Effector memory CD4-positive, alpha-beta T cell (primary cell): ENCODE measurements at places on chromosomes 13 and 19.

DNA sequence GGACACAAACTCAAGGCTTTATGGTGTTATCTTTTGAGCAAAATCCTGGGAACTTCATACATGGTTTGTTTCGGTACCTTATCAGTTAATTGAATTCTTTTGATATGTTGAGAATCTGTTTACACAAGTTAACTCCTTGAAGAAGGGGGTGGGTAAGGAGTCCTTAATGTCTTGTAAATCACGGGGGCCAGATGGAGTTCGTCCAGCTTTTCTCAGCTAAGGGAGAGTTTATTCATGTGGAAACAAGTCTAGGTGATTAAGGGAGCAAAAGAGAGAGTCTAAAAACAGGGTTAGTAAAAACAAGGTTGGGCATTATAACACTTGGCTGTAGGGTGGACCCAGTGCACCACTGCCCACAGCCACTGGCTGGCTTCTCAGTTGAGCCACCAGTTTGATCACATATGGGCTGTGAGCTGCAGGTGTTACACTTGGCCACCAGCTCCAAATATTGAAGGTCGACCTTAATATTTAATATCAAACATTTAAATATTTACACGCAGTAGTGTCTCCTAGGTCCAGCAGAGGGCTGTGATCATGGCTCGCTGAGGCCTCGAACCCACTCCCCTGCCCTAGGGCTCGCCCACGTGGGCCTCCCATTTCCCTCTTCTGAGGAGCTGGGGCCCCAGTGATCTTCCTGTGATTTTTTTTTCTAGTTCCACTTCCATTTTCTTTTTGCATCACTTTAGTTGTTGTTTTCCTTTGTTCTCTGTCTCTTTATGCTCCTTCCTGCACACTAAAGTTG, 21.0 kb upstream of the ZNF43 start:
- no peak for DNase-seq

DNA sequence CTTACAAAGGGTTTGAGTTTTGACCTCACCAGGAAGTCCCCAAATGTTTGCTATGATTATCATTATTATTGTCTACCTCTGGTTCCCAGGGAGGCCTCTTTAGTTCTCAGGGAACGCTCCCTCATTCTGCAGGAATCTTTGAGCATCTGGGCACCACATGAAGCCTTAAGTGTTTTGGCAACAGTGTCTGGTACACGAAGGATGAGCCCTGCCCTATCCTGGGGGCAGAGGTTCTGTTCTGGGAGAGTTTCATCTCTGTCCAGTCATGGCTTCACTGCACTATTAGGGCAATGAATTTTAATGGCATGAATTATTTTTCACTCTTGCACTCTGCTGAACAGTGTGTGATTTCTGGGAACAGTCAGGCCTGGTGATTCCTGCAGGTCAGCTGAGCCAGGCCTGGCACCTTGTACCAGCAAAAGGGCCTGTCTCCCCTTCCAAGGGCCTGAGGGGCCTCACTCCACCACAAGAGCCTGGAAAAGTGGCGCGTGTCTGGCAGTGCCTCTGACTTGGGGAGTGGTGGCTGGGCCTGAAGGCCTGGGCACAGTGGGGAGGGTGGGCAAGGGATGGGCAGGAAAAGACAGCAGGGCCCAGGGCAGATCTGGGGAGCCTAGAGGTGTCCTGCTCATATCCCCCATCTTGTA, 4.6 kb downstream of the FAM187B start:
- DNase-seq, result no peak

- DNase-seq, result no peak
These were observed 86.5 kb downstream of the IPO5 start for GRCh38 chr13:98039964-98040363.

- DNase-seq, result no peak
These were observed 8.3 kb downstream of the PIAS4 start for GRCh38 chr19:4015705-4016402.

- no peak for DNase-seq
These were observed 52.9 kb upstream of the GPR12 start for GRCh38 chr13:26813321-26813979.
